NCI-H1105 (cell line): ENCODE measurements at places on chromosomes 2 and 18.
A peak's percentile ranks its signal among the peaks of the same experiment; 100 is the strongest.

DNA sequence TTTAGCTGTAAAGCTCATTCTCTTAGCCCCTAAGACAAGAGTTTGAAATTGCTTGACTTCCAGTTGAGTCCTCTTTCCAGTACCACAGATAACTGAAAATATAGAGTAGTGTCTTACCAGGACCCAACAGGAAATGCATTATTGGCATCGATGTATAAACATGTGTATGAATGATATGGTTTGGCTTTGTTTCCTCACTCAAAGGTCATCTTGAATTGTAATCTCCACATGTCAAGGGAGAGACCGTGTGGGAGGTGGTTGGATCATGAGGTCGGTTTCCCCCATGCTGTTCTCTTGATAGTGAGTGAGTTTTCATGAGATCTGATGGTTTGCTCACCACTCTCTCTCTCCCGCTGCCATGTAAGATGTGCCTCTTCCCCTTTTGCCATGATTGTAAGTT is 745.0 kb downstream of the TMEM182 start:
- no peak for DNase-seq

- DNase-seq, result no peak
These were observed 26.0 kb upstream of the BCL2L11 start for GRCh38 chr2:111094691-111095090.

DNA sequence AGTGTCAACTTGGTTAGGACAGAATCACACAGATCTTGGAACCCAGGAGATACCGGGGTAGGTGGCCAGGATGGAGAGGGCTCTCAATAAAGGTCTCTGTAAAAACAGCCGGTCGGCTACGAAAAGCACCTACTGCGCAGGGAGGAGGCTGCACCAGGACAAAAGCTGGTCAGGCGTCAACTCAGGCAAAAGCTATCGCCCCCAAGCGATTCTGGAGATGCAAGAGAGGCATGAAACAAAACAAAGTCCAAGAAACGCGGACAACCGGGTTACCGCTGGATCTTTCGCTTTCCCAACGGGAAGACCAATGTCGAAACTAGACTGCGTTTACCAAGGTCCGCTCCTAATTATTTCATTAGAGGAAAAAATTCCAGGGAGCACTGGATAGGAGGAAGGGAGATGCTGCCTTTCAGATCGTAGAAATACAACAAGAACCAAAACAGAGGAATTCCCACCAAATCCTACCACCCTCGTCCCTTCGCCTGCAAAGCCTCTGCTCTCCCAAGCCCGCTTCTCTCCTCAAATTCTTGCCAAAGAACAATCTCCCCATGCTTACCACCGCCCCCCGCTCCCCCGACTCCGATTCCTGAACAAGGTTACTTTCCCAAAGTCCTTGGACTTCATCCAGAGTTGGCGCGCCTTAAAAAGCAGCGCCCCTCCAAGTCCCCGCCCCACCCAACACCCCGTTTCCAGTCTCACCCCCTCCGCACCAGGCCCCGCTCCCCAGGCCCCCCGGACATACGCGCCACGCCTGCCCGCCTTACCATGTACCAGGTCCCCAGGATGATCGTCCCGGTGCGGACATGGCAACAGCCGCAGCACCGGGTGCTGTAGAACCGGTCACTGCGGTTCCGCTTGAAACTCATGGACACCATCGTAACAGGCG is 539 bp downstream of the LAPTM4A start:
- peak; percentile 8 for DNase-seq

DNA sequence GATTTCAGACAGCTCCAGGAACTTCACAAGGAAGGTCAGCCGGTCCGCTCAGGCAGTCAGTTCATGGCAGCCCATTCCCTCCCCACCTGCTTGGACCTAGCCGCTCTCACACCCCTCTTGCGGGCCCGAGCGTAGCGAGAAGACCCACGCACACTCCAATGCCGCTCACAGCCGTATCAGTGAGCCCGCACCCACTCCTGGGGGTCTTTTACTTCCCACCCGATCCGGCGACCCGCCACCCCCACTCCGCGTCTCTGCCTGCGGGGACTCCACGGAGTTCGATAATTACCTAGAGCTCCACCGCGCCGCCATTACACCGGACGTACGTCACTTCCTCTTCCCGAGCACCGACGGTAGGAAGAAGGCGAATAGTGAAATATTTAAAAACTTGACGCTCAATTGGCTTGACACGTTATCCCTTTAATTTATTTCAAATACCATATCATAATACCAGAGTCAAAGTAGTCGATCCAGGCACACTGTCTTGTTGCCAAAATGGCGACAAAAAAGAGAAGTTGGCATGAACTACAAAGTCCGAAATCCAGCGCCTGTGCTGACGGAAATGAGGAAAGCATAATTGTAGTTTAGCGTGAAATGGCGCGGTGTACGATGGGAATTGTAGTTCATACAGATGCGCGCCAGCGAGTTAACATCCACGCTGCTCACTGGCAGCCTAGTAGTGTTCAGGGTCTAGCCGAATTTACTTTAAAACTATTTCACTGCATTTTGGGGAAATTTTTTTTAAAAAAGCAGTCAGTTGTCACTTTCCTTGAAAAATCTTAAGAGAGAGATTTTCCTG is at the start of gene CWC22:
TSS of gene CWC22 (minus strand) at position 517 of the 799 bp plus-strand sequence. CDS start 13,956 bp downstream, outside the sequence.
- DNase-seq, result peak; percentile 85

GRCh38 chr2:160415991-160416390 is 77.6 kb downstream of the RBMS1 start:
- no peak for DNase-seq

GRCh38 chr2:235116885-235117492 is 165.2 kb downstream of the SH3BP4 start:
- peak; percentile 38 for DNase-seq
